ENCODE measurements at places on chromosomes 16 and 17.

- peaks cover 74% of the 10 kb centered on the region for H3K36me3 ChIP-seq
- no peak overlapping the region for H3K4me3 ChIP-seq
- H3K27ac ChIP-seq: no peak overlapping the region
- no peak for DNase-seq
Observed at GRCh38 chr16:70159355-70160348, 13.9 kb upstream of the CLEC18C start.

DNA sequence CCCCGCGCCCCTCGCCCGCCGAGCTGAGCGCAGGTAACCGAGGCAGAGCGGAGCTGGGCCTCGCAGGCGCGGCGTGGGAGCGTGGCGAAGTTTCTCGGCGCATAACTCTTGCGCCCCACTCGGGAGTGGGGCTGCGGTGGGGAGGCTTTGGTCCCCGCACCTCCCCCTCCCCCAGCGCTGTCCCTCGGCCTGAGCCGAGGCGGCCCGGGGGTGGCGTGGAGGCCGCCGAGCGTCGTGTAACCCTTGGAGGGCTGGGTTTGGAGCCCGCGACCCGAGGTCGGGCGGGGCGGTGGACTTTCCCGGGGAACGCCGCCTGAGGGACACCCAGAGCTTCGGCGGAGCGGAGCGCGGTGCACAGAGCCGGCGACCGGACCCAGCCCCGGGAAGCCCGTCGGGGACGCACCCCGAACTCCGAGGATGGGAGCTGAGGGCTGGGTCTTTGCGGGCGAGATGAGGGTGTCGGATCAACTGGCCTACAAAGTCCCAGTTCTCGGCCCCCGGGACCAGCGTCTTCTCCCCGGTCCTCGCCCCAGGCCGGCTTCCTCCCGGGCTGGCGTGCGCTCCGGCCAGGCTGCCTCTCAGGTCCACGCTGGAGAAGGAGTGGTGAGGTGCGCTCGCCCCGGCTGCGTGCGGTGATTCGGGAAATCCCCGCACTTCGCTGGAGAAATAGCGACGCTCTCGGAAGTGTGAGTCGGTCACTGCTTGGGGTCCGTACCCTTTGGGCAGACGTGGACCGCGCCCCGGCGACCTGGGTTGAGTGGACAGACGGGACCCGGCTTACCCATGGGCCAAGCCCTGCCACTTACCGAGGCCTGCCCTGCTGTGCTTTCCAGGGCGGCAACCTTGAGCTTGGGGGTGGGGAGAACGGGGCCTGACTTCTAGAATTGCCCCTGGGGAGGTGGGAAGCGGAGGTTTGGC, 168.4 kb downstream of the RAB11FIP4 start:
- DNase-seq: no peak
- H3K4me3 ChIP-seq: peak overlapping the region; percentile 74
- H3K4me1 ChIP-seq: peaks cover 42% of the 10 kb centered on the region
- peak overlapping the region; percentile 92 for H3K27ac ChIP-seq
- H3K36me3 ChIP-seq: no peaks in the 10 kb centered on the region

- H3K4me3 ChIP-seq: no peak overlapping the region
- H3K27me3 ChIP-seq: no peaks in the 10 kb centered on the region
- H3K27ac ChIP-seq: no peak overlapping the region
- no peak for DNase-seq
- no peaks in the 10 kb centered on the region for H3K4me1 ChIP-seq
Observed at GRCh38 chr16:31403590-31404352, 10.6 kb downstream of the ITGAD start.

DNA sequence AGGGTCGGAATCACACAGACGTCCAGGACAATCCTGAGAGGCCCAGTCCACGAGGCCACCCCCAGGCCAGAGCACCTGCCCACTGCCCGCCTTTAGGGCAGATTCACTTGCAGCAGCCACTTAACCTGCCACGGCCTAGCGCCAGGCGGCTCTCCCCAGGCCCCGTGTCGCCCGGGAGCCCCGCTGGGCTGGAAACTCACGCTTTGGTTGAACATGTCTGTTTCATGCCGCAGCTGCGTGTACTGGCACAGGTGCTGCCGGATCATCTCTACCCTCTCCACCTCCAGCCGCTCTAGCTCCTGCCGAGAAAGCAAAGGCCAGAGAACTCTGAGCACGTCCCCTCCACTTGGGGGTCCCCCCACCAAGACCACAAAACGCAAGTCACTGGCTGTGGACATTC, 12.7 kb upstream of the RCVRN start:
- no peaks in the 10 kb centered on the region for H3K4me1 ChIP-seq
- H3K27ac ChIP-seq: no peak overlapping the region
- peaks cover 7% of the 10 kb centered on the region for H3K36me3 ChIP-seq
- no peaks in the 10 kb centered on the region for H3K27me3 ChIP-seq
- H3K4me3 ChIP-seq: no peak overlapping the region

DNA sequence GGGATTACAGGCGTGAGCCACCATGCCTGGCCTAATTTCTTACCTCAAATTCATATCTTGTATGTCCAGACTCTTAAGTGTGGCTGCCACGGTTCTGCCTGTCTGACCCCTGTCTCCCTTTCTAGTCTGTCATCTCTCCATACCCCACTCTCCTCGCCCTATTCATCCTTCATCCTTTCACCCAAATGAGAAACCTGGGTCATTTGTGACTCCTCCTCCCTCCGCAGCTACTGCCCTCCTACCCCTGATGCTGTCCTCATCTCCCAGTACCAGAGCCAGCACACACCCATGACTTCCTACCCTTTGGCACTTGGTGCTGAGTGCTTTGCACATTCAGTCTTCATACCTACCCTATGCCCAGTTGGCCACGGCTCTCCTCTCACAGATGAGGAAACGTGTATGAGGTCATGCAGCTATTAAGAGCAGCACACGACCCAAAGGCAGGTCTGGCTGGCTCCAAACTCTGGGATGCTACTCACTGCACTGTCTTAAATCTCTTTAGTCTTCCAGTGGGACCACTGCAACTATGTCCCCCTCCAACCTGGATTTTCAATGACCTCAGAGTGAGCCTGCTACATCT, 1.6 kb downstream of the SPATA32 start:
- peaks cover 26% of the 10 kb centered on the region for H3K4me1 ChIP-seq
- no peak for DNase-seq
- H3K4me3 ChIP-seq: no peak overlapping the region

- no peak for DNase-seq
- H3K27me3 ChIP-seq: no peaks in the 10 kb centered on the region
- peaks cover 22% of the 10 kb centered on the region for H3K36me3 ChIP-seq
- H3K4me3 ChIP-seq: no peak overlapping the region
- peaks cover 38% of the 10 kb centered on the region for H3K4me1 ChIP-seq
Observed at GRCh38 chr16:75238853-75239541, 12.4 kb downstream of the BCAR1 start.

- H3K4me3 ChIP-seq: no peak overlapping the region
- no peaks in the 10 kb centered on the region for H3K27me3 ChIP-seq
- no peaks in the 10 kb centered on the region for H3K4me1 ChIP-seq
- H3K27ac ChIP-seq: peak overlapping the region; percentile 71
- H3K36me3 ChIP-seq: no peaks in the 10 kb centered on the region
- DNase-seq: peak; percentile 75
Observed at GRCh38 chr17:28527859-28528258, 21.7 kb downstream of the FOXN1 start.

GRCh38 chr17:14118951-14119350, 49.6 kb downstream of the COX10 start:
- no peak for DNase-seq
- H3K4me1 ChIP-seq: no peaks in the 10 kb centered on the region

DNA sequence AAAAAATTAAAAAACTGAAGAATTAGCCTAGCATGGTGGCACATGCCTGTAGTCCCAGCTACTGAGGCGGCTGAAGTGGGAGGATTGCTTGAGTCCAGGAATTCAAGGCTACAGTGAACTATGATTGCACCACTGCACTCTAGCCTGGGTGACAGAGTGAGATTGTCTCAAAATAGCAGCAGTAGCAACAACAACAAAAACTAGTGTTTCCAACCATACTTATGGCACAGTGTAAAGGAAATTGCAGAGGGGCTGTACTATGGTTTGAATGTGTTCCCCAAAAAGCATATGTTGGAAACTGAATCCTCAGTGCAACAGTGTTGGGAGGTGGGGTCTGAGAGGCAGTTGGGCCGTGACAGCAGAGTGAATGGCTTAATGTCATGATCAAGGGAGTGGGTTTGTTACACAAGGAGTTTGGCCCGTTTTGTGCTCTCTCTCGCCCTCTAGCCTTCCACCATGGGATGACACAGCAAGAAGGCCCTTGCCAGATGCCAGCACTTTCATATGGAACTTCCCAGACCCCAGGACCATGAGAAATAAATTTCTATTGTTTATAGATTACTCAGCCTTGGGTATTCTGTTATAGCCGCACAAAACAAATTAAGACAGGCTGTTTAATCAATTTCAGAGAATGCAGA, 70.0 kb downstream of the PGS1 start:
- DNase-seq: no peak
- no peaks in the 10 kb centered on the region for H3K27me3 ChIP-seq
- no peak overlapping the region for H3K4me3 ChIP-seq
- H3K36me3 ChIP-seq: no peaks in the 10 kb centered on the region
- H3K27ac ChIP-seq: no peak overlapping the region
- no peaks in the 10 kb centered on the region for H3K4me1 ChIP-seq

DNA sequence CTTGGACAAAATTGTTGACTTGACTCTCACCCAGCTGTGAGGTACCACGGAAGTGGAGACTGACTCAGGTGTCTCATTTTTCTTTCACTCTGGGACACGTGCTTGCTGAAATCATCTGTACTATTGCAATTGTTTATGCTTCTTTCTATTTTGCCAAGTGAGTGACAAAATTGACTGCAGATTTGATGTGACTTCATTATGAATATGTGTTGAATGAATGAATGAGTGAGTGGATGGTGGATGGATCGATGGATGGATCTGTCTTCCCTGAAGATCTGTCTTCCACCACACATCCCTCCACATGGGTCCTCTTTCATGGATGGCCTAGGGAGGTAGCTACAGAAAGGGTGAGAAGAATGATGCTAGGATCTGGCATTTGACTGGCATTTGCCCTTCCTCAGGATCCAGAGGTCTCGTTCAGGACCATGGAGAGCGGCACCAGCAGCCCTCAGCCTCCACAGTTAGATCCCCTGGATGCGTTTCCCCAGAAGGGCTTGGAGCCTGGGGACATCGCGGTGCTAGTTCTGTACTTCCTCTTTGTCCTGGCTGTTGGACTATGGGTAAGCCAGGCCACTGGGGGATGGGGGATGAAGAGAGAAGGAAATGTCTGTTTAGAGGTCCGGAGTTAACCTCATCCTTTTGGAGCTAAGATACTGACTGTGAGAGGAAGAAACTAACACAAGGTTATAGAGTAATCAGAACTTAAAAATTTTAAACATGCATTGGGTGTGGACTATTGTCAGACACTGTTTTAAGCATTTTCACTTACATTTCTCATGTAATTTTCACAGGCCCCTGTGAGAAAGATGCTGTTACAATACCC, 12.7 kb downstream of the SLC5A11 start:
- no peak overlapping the region for H3K27ac ChIP-seq
- H3K4me3 ChIP-seq: no peak overlapping the region
- no peaks in the 10 kb centered on the region for H3K27me3 ChIP-seq
- no peak for DNase-seq
- H3K4me1 ChIP-seq: peaks cover 5% of the 10 kb centered on the region

DNA sequence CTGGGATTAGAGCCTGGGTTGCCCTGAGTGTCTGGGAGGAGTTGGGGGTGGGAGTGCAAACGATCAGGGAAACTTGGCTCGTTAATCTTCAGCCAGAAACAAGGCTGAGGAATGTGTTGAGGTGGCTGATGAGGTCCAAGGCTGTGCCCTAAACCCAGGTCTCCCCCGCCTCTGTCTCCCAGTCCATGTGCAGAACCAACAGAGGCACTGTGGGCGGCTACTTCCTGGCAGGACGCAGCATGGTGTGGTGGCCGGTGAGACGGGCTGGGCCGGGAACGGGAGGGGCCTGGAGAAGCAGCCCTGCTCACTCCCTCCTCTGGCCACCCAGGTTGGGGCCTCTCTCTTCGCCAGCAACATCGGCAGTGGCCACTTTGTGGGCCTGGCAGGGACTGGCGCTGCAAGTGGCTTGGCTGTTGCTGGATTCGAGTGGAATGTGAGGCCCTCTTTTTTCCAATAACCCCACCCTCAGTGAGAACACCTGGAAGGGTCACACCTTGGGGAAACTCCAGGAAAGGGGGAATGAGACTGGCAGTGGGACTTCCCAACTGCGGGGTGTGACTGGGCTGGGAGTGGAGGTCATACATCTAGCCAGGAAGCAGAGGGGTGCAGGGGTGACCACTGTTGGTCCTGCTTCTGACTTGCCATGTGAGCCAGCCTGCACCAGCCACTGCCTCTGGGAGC, 1.7 kb downstream of the SLC5A2 start:
- H3K27me3 ChIP-seq: no peaks in the 10 kb centered on the region
- H3K4me1 ChIP-seq: peaks cover 34% of the 10 kb centered on the region
- DNase-seq: peak; percentile 86
- H3K36me3 ChIP-seq: no peaks in the 10 kb centered on the region

- no peaks in the 10 kb centered on the region for H3K27me3 ChIP-seq
- peak; percentile 86 for DNase-seq
- H3K4me1 ChIP-seq: peaks cover 22% of the 10 kb centered on the region
- peak overlapping the region; percentile 37 for H3K4me3 ChIP-seq
Observed at GRCh38 chr17:58330997-58331814, 2.6 kb upstream of the TSPOAP1 start.

DNA sequence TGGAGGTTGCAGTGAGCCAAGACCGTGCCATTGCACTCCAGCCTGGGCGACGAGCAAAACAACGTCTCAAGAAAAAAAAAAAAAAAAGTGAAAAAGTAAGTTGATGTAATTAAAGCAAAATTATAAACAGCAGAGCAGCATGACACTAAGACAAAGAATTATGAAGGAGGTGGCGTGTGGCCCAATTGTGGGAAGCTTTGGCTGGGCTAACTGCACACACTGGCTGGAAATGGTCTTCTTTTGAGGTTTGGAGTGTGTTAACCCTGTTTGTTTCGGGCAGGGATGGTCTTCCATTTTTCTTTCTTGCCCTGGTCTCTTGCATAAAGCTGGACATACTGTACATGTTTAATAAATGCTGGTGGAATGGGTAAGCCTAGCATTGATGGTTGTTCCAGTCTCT, 54.8 kb downstream of the RAP1GAP2 start:
- H3K27me3 ChIP-seq: peaks cover 13% of the 10 kb centered on the region
- H3K36me3 ChIP-seq: no peaks in the 10 kb centered on the region
- DNase-seq: no peak
- H3K4me1 ChIP-seq: peaks cover 33% of the 10 kb centered on the region

- no peak overlapping the region for H3K4me3 ChIP-seq
- H3K27me3 ChIP-seq: no peaks in the 10 kb centered on the region
- H3K27ac ChIP-seq: no peak overlapping the region
- DNase-seq: no peak
- H3K4me1 ChIP-seq: peaks cover 3% of the 10 kb centered on the region
Observed at GRCh38 chr16:17431968-17432625, 38.7 kb downstream of the XYLT1 start.
